Hematopoietic multipotent progenitor cell treated with erythropoietin and hydrocortisone succinate and interleukin-3 and kit ligand, for 8 days (in vitro differentiated cells): ENCODE measurements at places on chromosomes 1 and 21.

DNA sequence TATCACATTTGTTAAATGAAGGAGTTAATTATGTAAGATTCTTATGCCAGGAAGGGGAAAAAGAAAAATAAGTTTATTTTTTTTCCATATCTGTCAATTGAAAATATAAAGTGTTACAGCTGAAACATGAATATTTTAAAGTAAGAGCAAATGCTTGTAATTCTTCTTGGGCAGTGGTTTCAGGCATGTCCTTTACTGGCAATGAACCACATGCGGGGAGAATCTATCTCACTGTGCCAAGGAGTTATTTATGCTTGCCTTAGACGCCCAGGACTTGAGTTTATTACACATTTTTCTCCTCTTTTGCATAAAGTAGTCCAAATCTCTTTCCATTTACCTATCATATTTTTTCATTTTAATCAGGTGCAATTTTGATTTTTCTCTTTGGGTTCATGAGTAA lies 207.8 kb upstream of the NRIP1 start:
- DNase-seq, result no peak

GRCh38 chr21:17045214-17045853 lies 467.5 kb upstream of the CXADR start:
- DNase-seq, result peak; percentile 5

DNA sequence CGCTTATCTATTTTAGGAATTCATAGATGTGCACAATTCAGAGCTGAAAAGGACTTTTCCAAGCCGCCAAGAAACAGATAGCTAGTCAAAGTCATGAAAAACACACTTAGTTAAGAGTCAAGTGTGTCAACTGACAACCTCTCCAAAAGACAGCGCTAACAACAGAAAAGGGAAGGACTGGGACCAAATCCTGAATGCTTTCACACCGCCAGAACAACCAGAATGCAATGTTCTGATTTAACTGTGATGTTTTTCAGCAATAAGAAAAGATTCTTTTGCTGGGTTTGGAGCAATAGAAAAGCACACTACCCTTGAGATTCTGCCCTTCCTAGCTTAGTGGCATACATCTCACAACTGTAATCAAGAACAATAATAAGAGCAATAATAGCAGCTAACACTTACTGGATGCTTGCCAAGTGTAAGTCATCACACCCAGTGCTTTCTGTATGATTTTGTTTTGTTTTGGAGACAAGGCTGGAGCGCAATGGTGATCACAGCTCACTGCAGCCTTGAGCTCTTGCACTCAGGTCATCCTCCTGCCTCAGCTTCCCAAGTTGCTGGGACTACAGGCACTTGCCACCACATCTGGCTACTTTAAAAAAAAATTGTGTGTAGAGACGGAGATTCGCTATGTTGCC lies 33.9 kb upstream of the SDC3 start:
- no peak for DNase-seq

DNA sequence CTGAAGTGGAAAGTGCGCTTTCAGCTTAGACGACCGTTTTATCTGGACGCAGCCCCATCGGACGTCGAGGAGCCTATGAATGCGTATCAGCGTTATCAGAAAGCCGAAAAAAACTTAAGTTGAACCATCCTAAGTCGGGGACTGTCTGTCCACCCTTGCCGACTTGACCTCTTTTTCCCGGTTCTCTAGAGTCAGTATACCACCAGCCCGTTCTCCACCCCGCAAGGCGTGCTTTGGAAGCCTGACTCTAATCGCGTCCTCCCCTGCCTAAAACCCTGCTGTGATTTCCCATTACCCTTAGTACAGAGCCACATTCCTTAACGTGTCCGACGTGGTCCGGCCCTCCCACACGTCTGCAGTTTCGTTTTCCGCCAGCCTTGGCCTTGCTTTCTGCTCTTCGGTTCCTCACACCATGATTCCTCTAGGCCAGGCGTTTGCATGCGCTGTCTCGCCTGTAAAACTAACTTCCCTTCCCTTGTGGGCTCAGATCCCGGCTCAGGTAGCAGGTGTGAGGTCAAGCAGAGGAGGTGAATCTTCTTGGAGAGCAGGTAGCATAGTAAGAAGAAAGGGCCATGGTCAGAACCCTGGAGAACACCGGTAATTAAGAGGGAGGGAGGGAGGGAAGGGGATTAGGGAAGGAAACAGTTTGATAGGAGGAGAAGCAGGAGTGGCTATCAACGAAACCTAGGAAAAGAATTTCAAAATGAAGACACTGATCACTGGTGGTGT lies 865 bp downstream of the ADPRS start:
- DNase-seq, result peak; percentile 10

GRCh38 chr1:177092001-177092400 lies 72.5 kb downstream of the ASTN1 start:
- no peak for DNase-seq

- DNase-seq, result no peak
These were observed 22.0 kb downstream of the SLC16A1 start for GRCh38 chr1:112933820-112934571.

- no peak for DNase-seq
These were observed 13.3 kb downstream of the PMF1 start for GRCh38 chr1:156226116-156226538.

GRCh38 chr1:221672965-221673364 lies 68.9 kb downstream of the DUSP10 start:
- DNase-seq, result no peak

GRCh38 chr1:165287329-165287728 lies 69.2 kb downstream of the LMX1A start:
- no peak for DNase-seq
